ENCODE measurements at places on chromosomes 3 and 15.
A peak's percentile ranks its signal among the peaks of the same experiment; 100 is the strongest.

GRCh38 chr15:49742381-49742780 is 121.5 kb downstream of the DTWD1 start:
- DNase-seq, result no peak

DNA sequence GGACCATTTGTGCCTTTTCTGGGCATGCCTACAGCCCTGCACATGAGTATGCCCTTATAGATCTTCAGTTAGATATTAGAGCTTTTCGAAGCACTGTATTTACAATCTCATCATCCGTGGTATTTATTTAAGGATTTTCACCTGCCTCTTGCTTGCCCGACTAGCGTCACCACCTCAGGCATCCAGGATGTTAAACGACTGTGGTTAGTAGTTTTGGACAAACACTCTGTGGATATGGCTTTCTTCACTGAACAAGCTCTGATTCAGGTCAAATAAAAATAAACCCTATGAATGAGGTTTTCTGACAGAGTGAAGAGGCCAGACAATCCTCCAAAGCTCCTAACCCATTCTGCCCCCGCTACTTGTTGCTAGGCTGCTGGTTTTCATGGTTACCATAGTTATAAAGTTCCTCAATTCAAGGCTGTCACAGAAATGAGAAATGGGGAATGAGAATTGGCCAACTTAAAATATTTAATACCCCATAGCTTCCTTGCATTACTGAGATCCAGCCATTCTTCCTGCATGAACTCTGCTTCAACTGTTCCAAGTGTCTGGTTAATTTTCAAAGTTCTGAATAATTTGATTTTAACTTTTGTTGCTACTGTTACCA is 440.1 kb downstream of the GABRG3 start:
- no peak for DNase-seq

DNA sequence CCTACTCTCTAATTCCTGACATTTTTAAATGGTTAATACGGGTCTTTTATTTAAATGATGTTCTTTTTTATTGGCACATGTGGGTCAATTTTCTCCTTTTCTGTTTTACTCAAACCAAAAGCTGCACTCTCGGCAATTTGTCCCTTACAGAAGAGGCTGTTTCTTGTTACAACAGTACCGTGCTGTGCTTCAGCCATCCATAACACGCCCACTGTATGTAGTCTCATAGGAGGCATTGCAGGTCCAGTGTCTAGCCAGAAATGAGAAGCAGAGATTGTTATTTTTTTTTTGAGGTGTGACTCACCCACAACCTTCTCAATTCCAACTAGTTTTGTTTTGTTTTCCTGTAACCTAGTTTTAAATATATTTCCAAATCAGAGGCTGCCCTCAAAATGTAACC is 164.6 kb downstream of the GMNC start:
- DNase-seq, result no peak

- no peak for DNase-seq
Observed at GRCh38 chr3:21962456-21962855, 211.4 kb upstream of the ZNF385D start.

- no peak for DNase-seq
Observed at GRCh38 chr3:11653298-11654055, 9.8 kb upstream of the VGLL4 start.

DNA sequence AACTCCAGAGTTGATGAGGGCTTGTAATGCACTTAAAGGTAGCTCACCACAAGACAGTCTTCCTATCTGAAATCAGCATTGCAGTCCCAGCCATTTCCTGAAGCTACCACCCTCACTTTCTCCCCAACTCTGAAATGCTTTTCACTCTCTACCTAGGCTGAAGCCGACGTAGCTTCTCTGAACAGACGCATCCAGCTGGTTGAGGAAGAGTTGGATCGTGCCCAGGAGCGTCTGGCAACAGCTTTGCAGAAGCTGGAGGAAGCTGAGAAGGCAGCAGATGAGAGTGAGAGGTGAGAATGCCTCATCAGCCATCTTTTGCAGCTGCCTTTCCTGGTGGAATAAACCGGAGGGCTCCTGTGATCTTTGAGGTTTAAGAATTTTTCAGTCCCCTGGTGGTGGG is 14.3 kb downstream of the TPM1 start:
- peak; percentile 88 for DNase-seq

DNA sequence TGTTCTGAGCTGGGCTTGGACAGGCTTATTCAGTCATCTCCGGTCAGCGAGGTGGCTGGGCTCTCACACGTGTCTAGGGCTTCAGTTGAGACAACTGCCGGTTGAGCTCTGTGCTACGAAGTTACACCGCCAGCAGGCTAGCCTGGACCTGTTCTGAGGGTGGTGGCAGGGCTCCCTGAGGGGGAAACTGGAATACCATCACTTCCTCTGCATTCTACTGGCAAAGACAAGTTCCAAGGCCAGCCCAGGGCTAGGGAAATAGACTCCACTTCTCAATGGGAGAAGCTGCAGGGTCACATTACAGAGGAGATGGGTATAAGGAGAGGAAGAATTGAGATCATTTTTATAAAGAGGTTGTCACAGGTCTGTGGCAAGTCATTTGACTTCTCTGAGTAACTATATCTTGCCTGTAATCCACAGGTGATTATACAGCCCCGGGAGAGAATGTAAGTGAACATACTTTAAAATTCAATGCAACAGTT is 106.8 kb upstream of the IL12A start:
- no peak for DNase-seq

DNA sequence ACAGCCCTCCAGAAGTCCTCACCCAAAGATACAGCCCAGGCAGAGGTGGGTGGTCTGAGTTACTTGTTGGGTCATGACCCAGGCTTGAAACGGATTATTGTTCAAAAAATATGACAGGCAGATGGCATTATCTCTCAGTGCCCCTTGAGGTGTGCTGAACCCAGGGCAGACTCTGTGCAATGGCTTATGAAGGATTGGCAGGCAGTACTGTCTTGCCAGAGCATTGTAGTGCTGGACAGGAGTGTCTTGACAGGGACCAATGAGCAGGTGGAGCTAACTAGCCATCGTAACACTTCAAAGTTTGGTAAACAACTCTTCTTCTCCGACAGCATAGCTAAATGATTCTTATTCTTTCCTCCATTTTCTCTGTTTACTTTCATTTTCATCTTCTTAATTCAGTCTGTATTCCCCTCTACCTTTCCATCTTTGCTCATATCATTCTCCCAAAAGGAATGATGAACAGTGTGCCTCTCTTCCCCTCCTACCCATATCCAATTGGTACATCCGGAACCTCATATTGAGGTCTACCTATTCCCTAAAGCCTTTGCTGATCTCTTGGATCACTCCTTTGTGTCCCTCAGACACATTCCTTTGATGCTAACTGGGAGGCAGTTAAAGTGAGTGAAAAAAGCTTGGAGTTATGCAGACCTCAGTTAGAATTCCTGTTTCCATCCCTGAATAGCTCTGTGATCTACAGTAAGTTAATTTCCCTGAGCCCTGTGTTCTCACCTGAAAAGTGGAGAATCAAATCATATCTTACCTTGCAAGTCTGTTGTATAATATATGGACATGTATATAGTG is 2.6 kb upstream of the IL20RB start:
- DNase-seq, result no peak

GRCh38 chr3:129855832-129856419 is 37.6 kb downstream of the TMCC1 start:
- DNase-seq, result no peak
